ENCODE measurements at places on chromosomes 16 and 17. TPM values are rescaled to one million over a fixed set of nuclear protein-coding genes. Genes with fewer than 3 reads are reported as not detected.

DNA sequence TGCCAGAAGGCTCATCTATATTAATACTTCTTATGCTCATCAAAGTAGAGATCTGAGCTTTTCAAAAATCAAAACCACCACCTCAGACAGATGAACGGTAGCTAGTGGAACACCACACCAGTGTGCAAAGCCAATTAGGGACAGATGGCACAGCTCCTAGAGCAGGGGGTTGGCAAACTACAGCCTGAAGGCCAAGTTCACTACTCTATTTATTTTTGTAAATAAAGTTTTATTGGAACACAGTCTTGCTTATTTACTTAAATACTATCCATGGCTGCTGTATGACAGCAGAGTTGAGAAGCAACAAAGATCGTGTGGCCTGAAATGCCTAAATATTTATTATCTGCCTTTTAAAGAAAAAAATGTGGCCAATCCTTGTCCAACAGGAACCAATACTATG, 56.8 kb downstream of the AMFR start:
- ATAC-seq, result no peak

DNA sequence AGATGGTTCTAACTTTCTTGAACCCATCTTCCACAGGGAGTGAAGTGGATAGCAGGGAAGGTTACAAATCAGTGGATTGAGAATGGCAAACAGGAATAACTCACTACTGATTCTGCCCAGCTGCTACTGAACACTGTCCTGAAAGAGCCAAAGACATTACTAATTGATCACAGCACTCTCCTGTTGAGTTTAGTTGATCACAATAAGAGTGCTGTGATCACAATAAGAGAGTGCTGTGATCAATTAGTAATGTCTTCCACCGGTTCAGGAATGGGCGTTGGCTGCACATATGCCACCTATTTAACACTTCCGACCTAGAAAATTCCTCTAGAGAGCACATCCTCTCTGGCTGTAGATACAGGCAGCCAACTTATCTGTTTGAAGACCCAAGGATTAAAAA, 11.4 kb downstream of the CFAP97D1 start:
- peak; percentile 56 for ATAC-seq

DNA sequence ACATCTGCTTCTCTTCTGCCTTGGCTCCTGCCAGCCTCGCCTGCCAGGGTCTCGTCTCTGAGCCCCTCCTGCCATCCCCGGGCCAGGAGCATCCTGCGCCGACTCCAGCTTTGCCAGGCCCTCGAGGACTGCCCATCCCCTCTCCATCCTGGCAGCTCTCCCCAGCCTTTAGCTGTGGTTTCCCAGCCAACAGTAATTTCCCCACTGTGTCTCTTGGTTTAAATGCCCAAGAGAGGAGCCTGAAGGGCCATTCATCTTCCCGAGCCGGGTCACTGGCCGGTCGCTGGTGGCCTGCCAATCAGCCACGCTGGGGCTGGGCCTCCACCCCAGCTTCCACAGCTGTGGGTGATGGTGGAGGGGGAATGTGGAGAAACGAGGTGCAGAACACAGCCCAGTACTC, 47.8 kb downstream of the MRC2 start:
- ATAC-seq, result no peak

GRCh38 chr17:51153210-51154072, at the start of gene NME1:
Gene NME1 (plus strand): TSS chr17:51153559. CDS start chr17:51155655, 2,096 bp downstream.
- ATAC-seq, result peak; percentile 94

DNA sequence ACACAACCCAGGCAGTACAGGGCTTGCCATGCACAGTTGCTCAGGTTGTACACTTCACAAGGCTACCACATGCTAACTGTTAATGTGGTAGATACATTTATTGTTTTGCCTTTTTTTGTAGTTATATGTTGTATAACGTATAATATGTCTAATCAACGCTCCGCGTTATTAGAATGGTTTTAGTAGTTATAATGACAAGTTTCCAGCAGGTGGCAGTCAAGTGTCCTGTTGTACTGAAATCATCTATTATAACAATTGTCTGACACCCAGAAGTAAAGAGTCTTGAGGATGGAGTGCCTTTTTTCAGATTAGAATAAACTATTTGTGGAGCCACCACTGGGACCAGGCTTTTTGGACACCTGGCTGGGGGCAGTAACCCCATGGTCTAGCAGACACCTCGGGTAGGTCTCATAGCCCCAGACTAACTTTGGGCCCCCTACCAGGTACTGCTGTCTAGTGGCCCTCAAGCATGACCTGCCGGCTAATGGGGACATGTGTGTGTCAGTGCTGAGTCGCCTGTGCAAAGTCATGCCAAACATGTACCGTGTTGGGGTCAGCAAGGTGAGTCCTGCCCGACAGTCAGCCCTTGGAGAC, 32.8 kb downstream of the MYO15A start:
- peak; percentile 54 for ATAC-seq

- no peak for ATAC-seq
Measured at GRCh38 chr16:2443555-2443954, 14.3 kb downstream of the CCNF start.

DNA sequence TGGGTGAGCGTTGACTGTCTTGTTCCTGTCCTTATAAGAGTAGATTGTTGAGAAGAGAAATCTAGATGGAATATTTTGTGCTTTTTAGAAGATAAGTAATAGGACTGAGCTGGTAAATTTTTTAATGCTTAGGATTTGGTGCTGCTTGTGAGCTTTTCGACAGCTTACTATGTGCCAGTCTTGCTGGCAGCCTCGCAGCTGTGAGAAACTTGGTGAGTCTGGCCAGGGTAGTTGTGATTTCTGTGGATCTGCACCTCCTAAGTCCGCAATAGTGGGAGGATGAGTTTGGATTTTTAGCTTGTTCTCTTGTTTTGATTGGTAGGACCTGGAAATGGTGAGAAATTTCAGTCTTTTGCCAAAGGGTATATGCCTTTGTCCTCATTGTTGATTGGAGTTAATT, 3.6 kb downstream of the SOCS7 start:
- ATAC-seq, result no peak

DNA sequence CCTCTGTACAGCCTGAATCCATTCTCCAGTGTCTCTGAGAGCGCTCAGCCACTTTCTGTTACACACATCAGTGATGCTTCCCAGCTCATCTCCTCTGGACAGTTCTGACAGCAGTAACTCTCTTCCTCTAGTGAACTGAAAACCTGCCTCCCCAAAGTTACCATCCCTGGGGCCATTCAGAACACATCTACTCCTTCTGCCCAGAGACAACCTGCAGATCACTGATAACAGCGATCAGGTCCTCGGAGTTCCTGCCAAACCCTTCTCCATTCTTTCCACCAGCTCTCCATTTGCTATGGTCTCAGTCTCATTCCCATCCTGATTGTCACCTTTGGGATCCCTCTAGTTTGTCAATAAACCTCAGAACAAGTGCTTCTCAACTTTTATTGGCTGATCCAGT, 7.3 kb downstream of the ZZEF1 start:
- ATAC-seq, result no peak

DNA sequence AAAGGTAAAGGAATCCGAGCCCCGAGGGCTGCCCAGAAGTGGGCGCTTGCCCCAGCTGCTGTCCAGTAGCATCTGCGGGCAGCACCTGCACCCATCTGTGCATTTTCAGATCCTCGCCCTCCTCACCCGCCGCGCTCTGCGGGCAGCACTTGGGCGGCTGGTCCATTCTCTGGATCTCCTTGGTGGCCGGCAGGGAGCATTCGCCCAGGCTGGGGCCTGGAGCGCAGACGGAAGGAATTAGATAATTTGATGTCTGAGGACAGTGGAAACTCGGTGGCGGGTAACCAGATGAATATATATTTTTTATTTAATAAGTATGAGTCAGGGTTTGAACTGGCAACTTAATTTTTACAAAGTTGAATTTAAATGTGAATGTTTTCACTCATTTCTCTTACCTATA, 88.5 kb downstream of the NPIPB11 start:
- ATAC-seq, result no peak

DNA sequence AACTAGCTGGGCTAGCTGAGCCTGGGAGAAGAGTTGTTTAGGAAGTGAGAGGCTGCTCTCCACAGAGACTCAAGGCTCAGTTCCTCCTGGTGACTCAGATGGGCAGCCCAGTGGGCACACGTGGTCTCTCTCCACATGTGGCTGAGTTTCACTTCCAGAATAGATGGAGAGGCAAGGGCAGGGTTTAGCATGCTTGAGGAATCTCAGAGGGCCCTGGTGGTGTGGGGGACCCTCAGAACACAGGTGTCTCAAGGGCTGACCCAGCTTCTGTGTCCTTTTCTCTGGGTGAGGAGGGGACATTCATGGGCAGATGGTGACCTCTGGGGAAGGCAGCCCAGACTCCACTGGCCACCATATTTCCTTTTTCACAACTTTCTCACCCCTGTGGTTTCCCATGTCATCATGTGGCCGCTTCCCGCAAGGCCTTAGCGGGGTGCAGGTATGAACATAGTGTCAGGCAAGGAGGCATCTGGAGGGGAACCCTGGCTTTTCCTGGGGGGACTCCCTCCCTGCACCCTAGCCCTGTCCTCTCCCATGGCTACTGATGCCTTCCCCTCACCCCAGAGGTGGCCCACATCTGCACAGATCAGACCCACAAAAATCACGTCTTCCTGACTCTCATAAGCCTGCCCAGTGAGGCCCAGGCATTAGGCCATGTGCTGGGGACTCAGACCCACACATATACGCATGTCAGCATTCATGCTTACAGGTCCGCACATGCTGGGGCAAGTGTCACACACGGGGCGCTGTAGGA, 3.3 kb downstream of the GRN start:
- peak; percentile 16 for ATAC-seq

- no peak for ATAC-seq
Measured at GRCh38 chr16:49017501-49017900, 264.1 kb downstream of the CBLN1 start.

- ATAC-seq, result no peak
Measured at GRCh38 chr17:3989041-3989886, 25.0 kb upstream of the ATP2A3 start.

- no peak for ATAC-seq
Measured at GRCh38 chr17:79174905-79175856, 100.6 kb downstream of the ENGASE start.

GRCh38 chr17:21389394-21389793, 13.2 kb downstream of the KCNJ12 start:
- no peak for ATAC-seq

DNA sequence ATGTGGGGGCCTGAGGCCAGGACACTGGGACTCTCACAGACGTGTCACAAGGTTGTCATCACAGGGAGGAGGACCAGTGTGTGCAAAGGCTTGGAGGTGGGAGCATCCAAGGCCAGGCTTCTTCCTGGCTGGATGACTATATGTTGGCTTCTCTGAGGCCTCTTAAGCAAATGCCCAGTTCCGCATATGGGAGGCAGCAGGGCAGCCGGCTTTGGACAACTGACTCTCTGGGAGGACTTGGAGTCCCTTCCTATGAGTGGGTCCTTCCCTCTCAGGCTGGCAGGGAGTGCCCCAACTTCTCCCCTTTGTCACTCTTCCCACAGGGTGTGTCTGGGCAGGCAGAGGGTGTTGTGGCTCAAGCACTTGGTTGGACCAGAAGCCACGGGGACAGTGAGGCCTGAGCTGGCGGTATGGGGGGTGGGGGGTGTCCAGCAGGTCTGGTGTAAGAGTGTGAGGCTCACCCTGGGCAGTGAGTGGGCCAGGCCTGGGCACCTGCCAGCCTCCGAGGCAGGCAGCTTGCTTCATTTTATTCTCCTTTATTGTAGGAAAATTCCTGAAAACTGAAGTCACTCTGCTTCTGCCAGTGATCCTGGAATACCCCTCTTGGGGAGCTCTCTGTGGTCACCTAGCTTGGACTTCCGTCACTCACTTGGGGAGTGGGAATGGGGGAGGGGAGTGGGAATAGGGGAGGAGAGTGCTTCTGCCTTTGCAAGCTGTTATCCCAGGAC, 14.9 kb downstream of the ADGRG1 start:
- no peak for ATAC-seq

DNA sequence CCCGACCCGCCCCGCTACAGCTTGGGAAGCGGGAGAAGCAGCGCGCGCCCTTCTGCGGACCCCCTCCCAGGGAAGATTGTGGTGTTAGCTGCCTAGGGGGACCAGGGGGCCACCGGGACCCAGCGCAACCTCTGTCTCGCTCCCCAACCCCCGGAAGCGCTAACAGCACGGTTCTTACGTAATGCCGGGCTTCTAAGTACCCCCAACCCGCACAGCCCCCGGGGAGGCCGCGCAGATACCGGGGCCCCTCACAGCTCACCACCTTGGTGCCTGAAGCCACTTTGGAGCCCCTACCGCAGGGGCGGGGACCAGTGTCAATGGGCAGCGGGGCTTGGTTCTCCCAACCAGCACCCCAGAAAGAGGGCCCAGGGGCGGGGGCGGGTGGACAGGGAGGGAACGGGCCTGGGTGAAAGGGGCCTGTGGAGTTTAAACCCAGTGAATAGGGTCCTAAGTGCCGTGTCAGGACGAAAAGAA, 348 bp downstream of the MPP2 start:
- ATAC-seq, result peak; percentile 24

- no peak for ATAC-seq
Measured at GRCh38 chr17:16288860-16289571, 64.3 kb downstream of the CENPV start.

DNA sequence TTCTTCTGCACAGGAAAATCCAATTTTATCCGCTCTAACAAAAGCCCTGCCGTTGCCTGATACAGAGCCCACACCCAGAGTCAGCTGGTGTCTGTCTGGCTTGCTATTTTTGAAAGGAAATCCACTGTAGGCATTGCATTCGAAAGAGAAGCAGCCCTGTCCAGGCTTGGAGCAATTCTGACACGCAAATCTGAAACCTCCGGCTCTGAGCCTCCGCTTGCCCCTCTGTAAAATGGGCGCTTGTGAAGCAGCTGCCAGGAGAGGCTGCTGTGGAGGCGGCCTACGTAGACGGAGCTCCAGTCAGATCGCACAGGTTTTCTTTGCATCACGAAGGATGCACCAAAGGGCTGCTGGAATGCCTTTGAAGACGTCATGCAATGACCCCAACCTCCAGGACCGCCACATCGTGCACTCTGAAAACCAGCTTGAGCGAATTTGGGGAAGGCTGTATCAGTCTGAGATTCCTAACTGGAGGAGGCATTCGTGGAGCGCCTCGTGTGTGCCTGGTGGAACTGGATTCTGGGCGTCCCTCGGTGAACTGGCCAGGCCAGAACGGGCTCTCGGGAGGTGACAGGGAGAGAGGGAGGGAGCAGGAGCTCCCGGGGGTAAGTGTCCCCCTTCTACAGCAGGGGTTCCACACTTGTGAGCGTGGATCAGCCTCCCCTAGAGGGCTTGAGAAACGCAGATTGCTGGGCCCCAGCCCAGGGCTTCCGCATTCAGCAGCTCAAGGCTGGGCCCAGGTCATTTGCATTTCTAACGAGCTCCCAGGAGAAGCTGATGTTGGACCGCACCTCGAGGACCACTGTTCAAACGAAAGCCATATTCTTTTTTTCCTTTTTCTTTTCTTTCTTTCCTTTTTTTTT, 215.5 kb downstream of the MRTFB start:
- peak; percentile 12 for ATAC-seq

ARHGAP44 gene
- total RNA-seq, result not detected

MBTD1 gene
- 10.7 TPM for total RNA-seq

RGS11 gene
- total RNA-seq, result 0.11 TPM

NAA38 gene
- 111 TPM for total RNA-seq

GAST gene
- not detected for total RNA-seq

SLC5A11 gene
- not detected for total RNA-seq

EVPLL gene
- not detected for total RNA-seq

TAC4 gene
- not detected for total RNA-seq

C16orf89 gene
- total RNA-seq, result not detected

CA10 gene
- not detected for total RNA-seq
